ENCODE measurements at places on chromosomes 2 and 18. TPM values are rescaled to one million over a fixed set of nuclear protein-coding genes. Genes with fewer than 3 reads are reported as not detected.

ERICH2 gene
- 0.35 TPM for total RNA-seq

PSMA8 gene
- total RNA-seq: not detected

DNA sequence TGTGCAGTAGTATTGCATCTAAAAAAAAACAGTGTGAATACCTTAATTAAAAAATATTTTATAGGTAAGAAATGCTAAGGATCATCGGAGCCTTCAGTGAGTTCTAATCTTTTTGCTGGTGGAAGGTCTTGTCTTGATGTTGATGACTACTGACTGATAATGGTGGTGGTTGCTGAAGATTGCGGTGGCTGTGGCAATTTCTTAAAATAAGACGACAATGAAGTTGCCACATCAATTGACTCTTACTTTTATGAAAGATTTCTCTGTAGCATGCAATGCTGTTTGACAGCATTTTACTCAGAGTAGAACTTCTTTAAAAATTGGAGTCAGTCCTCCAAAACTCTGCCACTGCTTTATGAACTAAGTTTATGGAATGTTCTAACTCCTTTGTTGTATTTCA, 36.2 kb downstream of the GLS start:
- no peak for DNase-seq

- no peak for DNase-seq
Measured at GRCh38 chr2:171402906-171403580, 30.7 kb downstream of the METTL8 start.

- DNase-seq: no peak
Measured at GRCh38 chr2:158060835-158061435, 40.7 kb upstream of the UPP2 start.

- no peak for DNase-seq
Measured at GRCh38 chr2:13607139-13607538, 890.4 kb downstream of the TRIB2 start.

- no peak for DNase-seq
Measured at GRCh38 chr2:64067326-64067725, 48.1 kb upstream of the VPS54 start.

Measured in muscle of leg (tissue), 16 donors.